T-helper 17 cell (primary cell): ENCODE measurements at places on chromosomes 2 and 18. TPM values are rescaled to one million over a fixed set of nuclear protein-coding genes. Genes with fewer than 3 reads are reported as not detected.

- no peak overlapping the region for H3K4me3 ChIP-seq
- DNase-seq = no peak
- no peaks in the 10 kb centered on the region for H3K36me3 ChIP-seq
- no peak overlapping the region for H3K27ac ChIP-seq
- no peaks in the 10 kb centered on the region for H3K4me1 ChIP-seq
- H3K27me3 ChIP-seq = peaks cover 25% of the 10 kb centered on the region
Measured at GRCh38 chr18:10923141-10923540, 226.2 kb downstream of the PIEZO2 start.

DNA sequence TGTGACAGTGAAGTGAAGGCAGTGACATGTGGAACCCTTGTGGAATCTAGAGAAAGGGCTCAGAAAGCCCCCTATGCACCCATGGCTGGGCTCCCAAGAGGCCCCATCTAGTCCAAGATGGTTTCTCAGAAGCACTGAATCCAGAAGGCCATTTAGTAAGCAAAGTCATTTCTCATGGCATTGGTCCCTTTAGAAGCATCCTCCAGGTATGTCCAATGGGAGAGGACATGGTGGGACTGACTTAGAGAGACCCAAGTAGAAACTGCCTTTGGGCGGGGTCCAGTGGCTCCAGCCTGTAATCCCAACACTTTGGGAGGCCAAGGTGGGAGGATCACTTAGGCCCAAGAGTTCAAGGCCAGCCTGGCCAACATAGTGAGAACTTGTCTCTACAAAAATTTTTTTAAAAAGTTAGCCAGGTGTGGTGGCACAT lies 72.5 kb upstream of the RMDN2 start:
- H3K27me3 ChIP-seq = no peaks in the 10 kb centered on the region
- H3K4me1 ChIP-seq = peaks cover 18% of the 10 kb centered on the region
- DNase-seq = no peak
- H3K4me3 ChIP-seq = no peak overlapping the region
- no peaks in the 10 kb centered on the region for H3K36me3 ChIP-seq
- peak overlapping the region; percentile 94 for H3K27ac ChIP-seq

GRCh38 chr2:10497797-10498251 lies 49.7 kb upstream of the ODC1 start:
- H3K4me1 ChIP-seq = peaks cover 24% of the 10 kb centered on the region
- peaks cover 6% of the 10 kb centered on the region for H3K36me3 ChIP-seq
- peak overlapping the region; percentile 84 for H3K27ac ChIP-seq

- no peak for DNase-seq
- H3K27me3 ChIP-seq = peaks cover 66% of the 10 kb centered on the region
- no peak overlapping the region for H3K27ac ChIP-seq
- peaks cover 24% of the 10 kb centered on the region for H3K4me1 ChIP-seq
- no peak overlapping the region for H3K4me3 ChIP-seq
Measured at GRCh38 chr2:46306988-46307655, 9.9 kb downstream of the EPAS1 start.

DNA sequence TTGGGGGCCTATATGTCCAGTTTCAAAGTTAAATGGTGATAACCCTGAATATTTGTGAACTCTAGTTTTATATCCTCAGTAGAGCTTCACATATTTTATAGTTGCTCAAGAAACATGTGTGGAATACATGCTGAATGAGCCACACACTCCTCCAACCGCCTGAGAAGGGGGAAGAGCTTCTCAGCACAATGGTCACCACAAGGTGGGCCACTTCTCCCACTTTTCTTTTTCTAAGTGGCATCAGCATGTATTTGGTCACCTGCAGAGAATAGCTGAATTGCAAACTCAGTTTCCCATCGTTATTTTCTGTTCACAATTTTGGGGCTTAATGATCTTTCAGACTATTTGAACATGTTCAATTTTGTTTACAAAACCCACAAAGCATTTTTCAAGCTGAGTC lies 340.5 kb downstream of the PARD3B start:
- no peak for DNase-seq
- no peak overlapping the region for H3K4me3 ChIP-seq
- H3K27ac ChIP-seq = no peak overlapping the region
- no peaks in the 10 kb centered on the region for H3K27me3 ChIP-seq
- peaks cover 22% of the 10 kb centered on the region for H3K4me1 ChIP-seq

DNA sequence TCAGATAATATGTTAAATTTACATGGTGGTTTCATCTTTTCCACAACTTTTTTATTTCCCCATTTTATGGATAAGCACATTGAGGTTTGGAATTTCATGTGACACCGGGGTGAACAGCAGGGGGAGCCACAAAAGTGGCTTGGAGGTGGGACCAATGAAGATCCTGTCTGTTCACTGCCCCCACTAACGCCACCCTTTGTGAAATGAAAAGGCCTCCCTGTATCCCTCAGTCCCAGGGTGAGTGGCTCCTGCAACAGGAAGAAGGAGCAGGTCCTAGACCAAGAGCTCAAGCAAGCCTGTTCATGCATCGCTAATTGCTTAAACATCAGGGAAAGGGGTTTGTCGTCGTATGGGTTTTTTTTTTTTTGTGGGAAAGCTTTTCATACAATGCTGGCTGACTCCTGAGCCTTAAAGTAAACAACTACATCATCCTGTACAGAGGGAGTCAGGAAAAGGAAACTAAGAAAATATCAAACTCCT lies 267.8 kb upstream of the EPAS1 start:
- peaks cover 6% of the 10 kb centered on the region for H3K4me1 ChIP-seq
- no peaks in the 10 kb centered on the region for H3K27me3 ChIP-seq
- H3K27ac ChIP-seq = no peak overlapping the region
- peaks cover 10% of the 10 kb centered on the region for H3K36me3 ChIP-seq

DNA sequence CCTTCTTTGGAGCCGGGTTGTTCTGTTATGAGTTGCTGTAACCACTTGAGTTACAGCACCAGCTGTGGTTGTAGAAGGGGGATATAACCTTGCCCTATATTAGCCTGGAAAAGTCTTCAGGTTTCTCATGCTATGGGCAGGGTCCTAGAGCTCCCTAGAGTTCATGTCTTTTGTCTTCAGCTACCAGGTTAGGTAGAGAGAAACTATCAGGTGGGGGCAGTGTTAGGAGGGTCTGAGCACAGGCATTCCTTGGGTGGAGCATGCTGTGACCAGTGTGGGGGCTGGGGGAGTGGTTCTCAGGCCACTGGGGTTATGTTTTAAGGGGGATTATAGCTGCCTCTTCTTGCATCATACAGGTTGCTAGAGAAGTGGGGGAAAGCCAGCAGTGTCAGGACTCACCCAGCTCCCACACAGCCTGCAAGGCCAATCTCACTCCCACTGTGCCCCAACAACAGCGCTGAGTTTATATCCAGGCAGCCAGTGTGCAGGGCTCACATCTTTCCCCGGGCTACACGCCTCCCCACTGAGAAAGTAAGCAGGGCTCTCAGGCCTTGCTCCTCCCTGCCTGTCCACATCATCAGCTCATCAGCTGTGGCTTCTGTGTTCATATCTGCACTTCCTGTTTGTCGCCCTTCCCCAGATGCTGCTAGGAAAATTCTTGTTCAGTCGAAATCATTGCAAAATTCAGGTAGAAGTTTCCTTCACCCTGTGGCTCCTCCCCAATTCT lies 133.8 kb upstream of the NRXN1 start:
- no peak overlapping the region for H3K27ac ChIP-seq
- H3K4me1 ChIP-seq = no peaks in the 10 kb centered on the region
- no peak overlapping the region for H3K4me3 ChIP-seq
- no peaks in the 10 kb centered on the region for H3K36me3 ChIP-seq
- H3K27me3 ChIP-seq = no peaks in the 10 kb centered on the region

GRCh38 chr2:7203056-7203467 lies 285.9 kb downstream of the RNF144A start:
- no peak overlapping the region for H3K4me3 ChIP-seq
- no peaks in the 10 kb centered on the region for H3K4me1 ChIP-seq
- DNase-seq = peak; percentile 37
- H3K36me3 ChIP-seq = no peaks in the 10 kb centered on the region

The BBS5 gene
- total RNA-seq = 2.9 TPM

The HTR2B gene
- not detected for total RNA-seq

DNA sequence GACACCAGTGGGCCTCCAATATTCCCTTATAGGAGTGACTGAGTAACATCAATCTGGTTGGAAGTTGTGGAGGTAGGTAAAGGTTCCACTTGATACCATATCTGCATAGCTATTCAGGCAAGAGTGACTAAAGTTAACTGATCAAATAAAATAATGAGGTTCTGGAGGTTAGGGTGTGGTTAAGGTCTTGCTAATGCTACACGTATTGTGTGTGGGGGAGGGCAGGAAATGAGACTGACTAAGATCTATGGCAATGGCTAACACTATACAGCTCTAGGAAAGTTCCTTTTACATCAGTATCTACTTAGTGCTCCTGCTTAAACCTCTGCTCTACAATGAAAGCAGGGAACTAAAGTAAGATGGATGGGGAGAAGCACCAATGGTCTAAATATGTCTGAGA lies 149.1 kb upstream of the MGAT5 start:
- no peak for DNase-seq

The CYP27C1 gene
- not detected for total RNA-seq

The SLC23A3 gene
- 1.0 TPM for total RNA-seq

DNA sequence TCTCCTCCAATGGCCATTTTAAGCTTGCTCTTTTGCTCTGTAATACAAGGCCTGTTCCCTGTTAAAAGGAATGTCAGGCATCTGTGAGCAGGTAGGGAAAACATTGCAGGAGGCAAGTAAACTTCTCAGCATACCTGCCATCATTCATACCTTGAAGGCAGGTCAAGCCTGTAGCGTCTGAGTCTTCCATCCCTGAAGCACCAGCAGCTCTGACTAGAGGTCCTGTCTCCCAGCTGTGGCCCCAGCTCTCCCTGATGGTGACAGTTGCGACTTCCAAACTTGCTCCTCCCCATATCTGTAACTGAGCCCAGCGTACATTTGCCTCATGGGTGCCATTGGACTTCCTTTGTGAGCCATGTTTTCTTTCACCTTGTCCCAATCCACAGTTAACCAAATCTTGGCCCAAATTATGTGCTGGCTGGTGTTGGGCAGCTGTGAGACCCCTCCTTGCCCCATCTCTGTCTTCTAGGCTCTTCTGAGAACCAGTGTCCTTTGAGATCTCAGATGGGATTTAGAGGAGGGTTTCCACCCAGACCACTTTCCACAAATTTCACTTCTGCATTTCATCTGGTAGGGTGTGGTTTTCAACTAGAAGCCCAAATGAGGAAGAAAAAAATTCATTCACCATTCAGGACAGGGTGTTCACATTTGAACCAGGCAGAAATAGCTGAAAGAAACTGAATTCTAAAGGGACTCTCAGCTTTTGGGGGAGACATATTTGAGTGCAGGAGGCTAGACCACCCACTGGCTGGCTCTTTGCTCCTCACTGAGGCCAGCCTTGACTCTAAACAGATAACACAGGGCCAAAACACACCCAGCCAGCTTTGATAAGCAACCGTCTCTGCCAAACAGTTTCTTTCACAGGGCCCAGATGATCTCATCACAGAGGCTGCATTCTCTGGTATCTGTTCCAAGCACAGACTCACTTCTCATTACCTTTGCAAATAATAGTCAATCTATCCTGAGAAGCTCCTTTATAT lies 66.4 kb upstream of the MSH2 start:
- peak overlapping the region; percentile 39 for H3K4me3 ChIP-seq
- DNase-seq = no peak
- no peaks in the 10 kb centered on the region for H3K36me3 ChIP-seq

- H3K4me1 ChIP-seq = peaks cover 3% of the 10 kb centered on the region
- DNase-seq = no peak
- H3K36me3 ChIP-seq = peaks cover 4% of the 10 kb centered on the region
- no peak overlapping the region for H3K27ac ChIP-seq
Measured at GRCh38 chr2:1613078-1613445, 131.3 kb downstream of the PXDN start.

GRCh38 chr2:62415019-62415431 lies 91.0 kb downstream of the TMEM17 start:
- no peaks in the 10 kb centered on the region for H3K36me3 ChIP-seq
- peaks cover 12% of the 10 kb centered on the region for H3K27me3 ChIP-seq
- peaks cover 8% of the 10 kb centered on the region for H3K4me1 ChIP-seq
- no peak overlapping the region for H3K4me3 ChIP-seq
- DNase-seq = no peak
- H3K27ac ChIP-seq = peak overlapping the region; percentile 51

- no peak overlapping the region for H3K4me3 ChIP-seq
- DNase-seq = no peak
- H3K27me3 ChIP-seq = no peaks in the 10 kb centered on the region
- H3K27ac ChIP-seq = no peak overlapping the region
Measured at GRCh38 chr2:225779829-225780228, 380.3 kb downstream of the NYAP2 start.

The HOXD13 gene
- not detected for total RNA-seq

The ZNF638 gene
- 93.7 TPM for total RNA-seq

The RIF1 gene
- 56.1 TPM for total RNA-seq

The ANKRD30B gene
- total RNA-seq = not detected

The BCL11A gene
- 2.5 TPM for total RNA-seq

GRCh38 chr2:158319269-158319668 lies 137.3 kb downstream of the CCDC148 start:
- no peaks in the 10 kb centered on the region for H3K4me1 ChIP-seq
- DNase-seq = no peak
- no peak overlapping the region for H3K27ac ChIP-seq
- H3K36me3 ChIP-seq = no peaks in the 10 kb centered on the region

DNA sequence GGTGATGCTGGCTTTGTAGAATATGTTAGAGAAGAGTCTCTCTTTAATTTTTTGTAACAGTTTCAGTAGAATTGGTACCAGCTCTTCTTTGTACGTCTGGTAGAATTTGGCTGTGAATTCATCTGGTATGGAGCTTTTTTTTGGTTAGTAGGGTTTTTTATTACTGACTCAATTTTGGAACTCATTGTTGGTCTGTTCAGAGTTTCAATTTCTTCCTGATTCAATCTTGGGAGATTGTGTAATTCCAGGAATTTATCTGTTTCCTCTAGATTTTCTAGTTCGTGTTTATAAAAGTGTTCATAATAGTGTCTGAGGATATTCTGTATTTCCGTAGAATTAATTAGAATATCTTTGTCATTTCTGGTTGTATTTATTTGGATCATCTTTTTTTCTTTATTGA lies 943.5 kb downstream of the TRIB2 start:
- DNase-seq = no peak
- no peaks in the 10 kb centered on the region for H3K36me3 ChIP-seq
- no peak overlapping the region for H3K27ac ChIP-seq
- H3K4me1 ChIP-seq = no peaks in the 10 kb centered on the region
- no peaks in the 10 kb centered on the region for H3K27me3 ChIP-seq

DNA sequence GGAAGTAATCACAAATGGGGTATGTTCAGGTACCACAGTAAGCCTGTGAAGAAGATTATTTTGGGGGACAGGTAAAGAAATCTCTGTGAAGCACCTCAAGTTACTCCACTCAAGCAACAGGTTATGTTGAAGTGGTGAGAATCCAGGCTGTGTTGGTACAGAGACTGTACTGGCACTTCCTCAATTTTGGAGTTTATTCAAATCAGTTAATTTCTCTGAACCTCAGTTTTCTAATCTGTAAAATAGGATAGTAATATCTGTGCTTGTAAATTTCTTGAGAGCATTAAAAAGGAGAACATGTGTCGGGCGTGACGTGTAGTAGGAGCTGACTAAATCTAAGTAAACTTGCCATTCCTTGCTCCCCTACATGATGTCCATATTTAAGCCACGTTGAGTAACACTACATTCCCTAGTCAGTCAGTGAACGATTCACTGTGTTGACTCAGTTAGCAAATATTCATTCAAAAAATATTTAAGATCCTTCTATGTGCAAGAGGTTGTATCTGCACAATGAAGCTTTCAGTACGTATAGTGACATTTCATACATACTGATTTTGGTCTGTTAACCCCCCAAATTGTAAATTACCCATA lies 504.2 kb downstream of the ZEB2 start:
- H3K4me1 ChIP-seq = no peaks in the 10 kb centered on the region
- DNase-seq = no peak
- H3K4me3 ChIP-seq = no peak overlapping the region
- peaks cover 7% of the 10 kb centered on the region for H3K36me3 ChIP-seq
- H3K27ac ChIP-seq = no peak overlapping the region

The NT5C1B gene
- not detected for total RNA-seq

- H3K27me3 ChIP-seq = peaks cover 56% of the 10 kb centered on the region
- H3K27ac ChIP-seq = no peak overlapping the region
- DNase-seq = no peak
- peaks cover 3% of the 10 kb centered on the region for H3K36me3 ChIP-seq
Measured at GRCh38 chr2:41847744-41848441, 199.9 kb upstream of the PKDCC start.
